Activated CD4-positive, alpha-beta memory T cell treated with anti-CD3 and anti-CD28 coated beads for 36 hours (primary cell): ENCODE measurements at places on chromosomes 7 and 10. TPM values are rescaled to one million over a fixed set of nuclear protein-coding genes. Genes with fewer than 3 reads are reported as not detected.
A peak's percentile ranks its signal among the peaks of the same experiment; 100 is the strongest.

The FAM131B gene
- total RNA-seq, result 2.3 TPM

- DNase-seq, result no peak
Observed at GRCh38 chr7:154183946-154184345, 131.7 kb downstream of the DPP6 start.

The CPA4 gene
- 0.90 TPM for total RNA-seq

DNA sequence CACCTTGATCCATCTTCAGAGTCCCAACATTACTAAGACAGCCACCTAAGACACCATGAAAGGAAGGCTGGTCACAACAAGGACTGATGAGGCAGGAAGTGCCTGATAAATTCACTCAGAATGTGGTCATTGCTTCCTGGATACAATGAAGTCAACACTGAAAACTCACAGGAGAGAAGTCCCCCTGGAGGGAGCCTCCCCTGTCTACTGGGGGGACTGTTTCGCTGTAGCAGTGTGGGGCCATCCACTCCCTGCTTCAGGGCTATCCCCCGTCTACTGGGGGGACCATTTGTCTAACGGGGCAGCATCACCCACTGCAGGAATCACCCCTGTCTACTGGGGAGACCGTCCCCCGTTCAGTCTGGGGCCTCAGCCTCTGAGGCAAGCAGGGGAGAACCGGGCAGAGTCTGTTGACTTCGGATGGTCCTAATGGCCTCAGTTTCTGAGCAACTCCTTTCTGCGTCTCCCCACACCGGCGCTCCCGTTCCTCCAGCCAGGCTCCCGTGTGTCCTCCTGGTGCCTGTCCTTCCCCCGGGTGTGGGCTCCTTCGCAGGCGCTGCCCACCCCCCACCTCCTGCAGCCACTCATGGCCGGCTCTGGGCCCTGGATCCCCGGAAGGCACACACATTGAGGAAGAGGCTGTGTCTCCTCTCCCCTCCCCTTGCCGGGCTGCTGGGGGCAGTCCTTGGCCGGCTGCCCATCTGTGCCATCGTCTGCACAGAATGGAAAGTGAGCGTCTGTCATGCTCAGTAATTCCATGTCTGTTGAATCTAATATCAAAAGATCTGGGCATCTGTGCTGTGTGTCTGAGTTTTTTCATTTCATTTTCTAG, 59.9 kb upstream of the DNAJB6 start:
- DNase-seq, result peak; percentile 47

- no peak for DNase-seq
Observed at GRCh38 chr10:45249978-45250693, 65.3 kb downstream of the OR13A1 start.

DNA sequence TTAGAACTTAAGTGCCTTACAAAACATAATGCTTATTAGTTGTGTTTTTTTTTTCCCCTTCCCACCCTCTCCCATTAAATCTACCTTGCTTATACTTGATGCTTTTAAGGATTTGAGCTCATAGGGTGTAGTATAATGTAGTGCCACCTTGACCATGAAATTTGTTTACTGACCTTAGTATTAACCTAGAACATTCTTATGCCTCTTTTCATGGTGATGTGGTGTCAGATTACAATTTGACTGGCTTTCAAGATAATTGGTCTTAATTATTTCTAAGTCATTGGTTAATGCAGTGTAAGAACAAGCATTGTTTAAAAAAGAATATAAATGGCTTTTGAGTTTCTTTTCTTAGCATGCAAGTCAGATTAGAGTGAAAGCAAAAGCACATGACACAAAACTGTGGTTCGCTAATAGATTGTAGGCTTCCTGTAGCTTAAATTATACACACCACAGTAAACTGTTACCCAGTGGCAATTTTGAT, 61.8 kb downstream of the ADD3 start:
- DNase-seq, result no peak

DNA sequence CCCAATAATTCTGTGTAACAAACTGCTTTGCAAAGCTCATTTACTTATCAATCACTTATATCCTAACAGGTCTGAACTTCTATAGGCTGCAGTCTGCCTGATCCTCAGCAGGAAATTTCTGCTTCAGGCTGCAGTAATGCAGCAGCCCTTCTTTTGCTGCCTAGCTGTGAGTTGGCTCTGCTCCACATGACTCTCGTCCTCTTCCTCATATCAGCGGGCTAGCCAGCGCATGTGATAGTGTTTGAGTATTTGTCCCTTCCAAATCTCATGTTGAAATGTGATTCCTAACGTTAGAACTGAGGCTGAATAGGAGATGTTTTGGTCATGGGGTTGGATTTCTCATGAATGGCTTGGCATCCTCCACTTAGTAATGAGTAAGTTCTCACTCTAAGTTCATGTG, 387.8 kb downstream of the SEMA3D start:
- no peak for DNase-seq

The GARIN1A gene
- not detected for total RNA-seq

The PAX4 gene
- total RNA-seq, result not detected

GRCh38 chr7:16719699-16720098, 33.9 kb upstream of the TSPAN13 start:
- no peak for DNase-seq

The FAM149B1 gene
- 12.8 TPM for total RNA-seq
